ENCODE measurements at places on chromosomes 13 and 19.

DNA sequence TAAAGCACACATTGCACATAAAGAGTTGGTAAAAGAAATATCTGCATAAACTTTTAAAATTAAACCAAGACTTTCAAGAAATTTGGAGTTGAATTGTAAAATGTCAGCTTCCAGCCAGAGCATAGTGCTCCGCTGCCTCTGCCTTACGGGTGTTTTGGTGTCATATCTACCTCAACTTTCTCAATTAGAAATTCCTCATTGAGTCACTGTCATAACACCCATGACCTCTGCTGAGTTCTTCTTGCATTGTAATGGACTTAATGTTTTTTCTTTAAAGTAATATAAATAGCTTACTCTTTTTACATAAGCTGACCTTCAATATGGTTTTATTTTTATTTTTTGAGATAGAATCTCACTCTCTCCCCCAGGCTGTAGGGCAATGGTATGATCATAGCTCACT is 551.0 kb upstream of the NBEA start:
- DNase-seq = no peak

- DNase-seq = no peak
Measured at GRCh38 chr13:32960626-32961025, 55.6 kb upstream of the KL start.

GRCh38 chr13:72692884-72693514 is 34.4 kb downstream of the MZT1 start:
- DNase-seq = no peak

- no peak for DNase-seq
Measured at GRCh38 chr13:32038343-32038742, 6.8 kb downstream of the FRY start.

- DNase-seq = no peak
Measured at GRCh38 chr13:109783815-109784589, 2.4 kb downstream of the IRS2 start.

- no peak for DNase-seq
Measured at GRCh38 chr19:3034406-3034655, 5.3 kb upstream of the TLE2 start.

GRCh38 chr19:50232600-50232999 is 29.2 kb downstream of the MYH14 start:
- no peak for DNase-seq

GRCh38 chr13:113091211-113091771 is 14.3 kb upstream of the F7 start:
- no peak for DNase-seq

DNA sequence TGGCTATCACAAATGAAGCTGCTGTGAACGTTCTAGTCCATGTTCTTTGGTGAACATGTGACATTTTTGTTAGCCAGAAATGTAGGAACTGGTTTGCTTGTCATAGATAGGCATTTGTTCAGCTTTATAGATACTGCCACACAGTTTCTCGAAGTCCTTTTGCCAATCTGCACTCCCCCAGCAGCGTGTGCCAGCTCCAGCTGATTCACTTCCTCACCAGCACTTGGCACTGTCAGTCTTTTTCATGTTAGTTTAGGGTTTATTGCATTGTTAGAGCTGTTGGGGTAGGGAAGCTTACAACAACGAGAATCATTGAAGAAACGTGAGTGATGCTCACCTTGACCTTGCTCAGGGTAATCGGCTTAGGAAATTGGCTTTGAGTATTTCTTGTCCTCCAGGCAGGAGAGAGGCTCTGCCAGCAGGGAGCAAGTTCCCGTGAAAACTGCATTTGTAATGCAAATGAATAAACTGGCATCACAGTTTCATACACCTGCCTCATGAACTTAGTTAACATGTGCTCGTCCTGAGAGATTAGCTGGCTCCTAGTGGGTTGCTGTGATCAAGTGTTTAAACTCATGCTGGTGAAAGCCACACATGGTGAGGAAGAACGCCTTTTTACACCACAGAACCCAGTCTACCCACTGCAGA is 83.9 kb downstream of the ING1 start:
- no peak for DNase-seq

DNA sequence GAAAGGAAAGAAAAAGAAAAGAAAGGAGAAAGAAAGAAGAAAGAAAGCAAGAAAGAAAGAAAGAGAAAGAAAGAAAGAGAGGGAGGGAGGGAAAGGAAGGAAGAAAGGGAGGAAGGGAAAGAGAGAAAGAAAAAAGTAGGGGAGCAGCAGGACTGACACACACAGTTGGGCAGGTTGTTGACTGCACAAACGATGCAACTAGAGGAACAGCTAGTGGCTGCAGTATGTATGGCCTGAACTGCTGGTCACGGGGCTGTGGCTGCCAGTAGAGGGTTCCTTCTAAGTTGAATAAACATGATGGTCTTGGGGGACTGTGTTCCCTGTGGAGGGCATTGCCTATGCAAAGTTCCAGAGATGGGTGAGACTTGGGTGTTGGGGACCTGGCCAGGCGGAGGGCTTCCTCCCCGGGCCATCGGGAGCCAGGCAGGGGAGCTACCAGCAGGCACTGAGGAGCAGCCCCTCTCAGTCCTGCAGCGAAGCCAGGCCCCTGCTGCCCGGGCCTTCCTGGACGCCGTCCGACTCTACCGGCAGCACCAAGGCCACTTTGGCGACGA is 16.7 kb upstream of the COLGALT1 start:
- DNase-seq = no peak

DNA sequence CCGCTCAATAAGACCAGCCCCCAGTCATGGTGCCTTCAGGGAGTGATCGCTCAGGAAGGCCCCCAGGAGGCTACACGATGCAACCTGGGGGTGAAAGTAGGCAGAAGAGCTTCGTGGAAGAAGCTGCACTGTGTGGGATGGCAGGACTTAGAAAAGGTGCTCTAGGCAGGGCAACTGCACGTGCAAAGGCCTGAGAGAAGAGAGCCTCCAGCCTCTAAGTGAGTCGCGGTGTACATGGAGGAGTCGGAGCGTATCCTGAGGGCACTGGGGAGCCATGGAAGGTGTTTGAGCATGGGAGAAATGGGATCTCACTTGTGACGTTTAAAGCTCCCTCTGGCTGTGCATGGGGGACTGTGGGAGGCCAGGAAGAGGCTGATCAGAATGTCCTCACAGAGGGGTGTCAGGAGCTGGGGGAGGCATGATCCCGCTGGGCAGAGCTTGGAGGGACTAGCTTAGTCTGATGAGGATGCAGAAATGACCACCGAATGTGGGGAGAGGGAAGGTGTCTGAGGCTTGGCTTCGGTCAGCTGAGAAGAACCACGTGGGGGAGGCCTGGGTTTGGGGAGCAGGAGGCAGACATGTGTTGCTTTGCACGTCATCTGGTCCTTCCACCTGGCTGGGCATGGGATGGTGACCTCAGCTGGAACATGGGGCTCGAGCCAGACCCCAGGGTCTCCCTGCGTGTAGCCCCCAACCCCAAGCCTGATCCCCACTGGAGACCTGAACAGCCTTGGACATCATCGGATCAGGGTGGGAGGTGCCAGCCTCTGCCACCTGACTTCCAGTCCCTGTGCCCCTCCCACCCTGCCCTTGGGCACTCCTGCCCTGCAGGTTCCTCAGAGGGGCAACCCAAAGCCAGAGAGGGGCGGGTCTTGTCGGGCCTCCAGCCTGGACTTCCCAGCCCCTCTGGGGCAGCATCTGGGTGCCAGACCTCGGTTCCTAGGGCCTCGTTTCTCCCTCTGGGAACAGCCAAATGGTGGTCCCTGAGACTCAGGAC is 1.1 kb downstream of the APC2 start:
- no peak for DNase-seq

Measured in fibroblast of skin of left biceps (primary cell).